Kidney tubule cell (primary cell): ENCODE measurements at places on chromosomes 16 and 17.

- DNase-seq, result no peak
These were observed 1.8 kb downstream of the PLLP start for GRCh38 chr16:57282510-57283213.

GRCh38 chr16:68274441-68274840 lies 10.1 kb downstream of the SLC7A6 start:
- DNase-seq, result no peak

GRCh38 chr16:85665373-85665740 lies 23.4 kb downstream of the GINS2 start:
- DNase-seq, result no peak

DNA sequence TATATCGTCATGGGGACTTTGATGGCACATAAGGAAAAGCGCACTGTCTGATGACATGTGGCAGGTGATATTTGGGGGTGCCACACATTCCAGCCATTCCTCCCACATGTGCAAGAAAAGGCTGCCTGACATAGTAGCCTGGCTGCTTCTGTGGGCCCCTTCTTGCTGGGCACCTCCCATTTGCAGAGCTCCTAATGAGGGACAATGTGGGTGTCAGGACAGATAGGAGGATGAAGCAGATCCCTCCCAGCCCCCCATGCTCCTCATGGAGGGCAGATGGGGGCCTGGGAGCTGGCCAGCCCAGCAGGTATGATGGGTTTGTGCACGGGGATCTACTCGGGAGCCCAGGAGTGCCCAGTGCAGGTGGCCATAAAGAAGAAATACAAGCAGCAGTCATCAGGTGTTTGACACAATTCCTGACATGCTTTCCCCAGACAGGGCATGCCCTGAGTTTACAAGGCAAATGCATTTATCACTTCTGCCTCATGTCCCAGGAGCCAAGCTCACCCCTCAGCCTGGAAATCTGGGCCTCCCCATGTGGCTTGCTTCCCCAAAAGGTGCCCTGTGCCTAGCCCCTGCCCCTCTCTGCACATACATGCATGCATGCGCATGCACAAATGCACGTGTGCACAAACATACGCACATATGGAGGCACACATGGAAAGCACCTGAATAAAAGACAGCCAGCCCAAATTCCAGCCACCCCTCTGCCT lies 260.6 kb upstream of the RPL38 start:
- DNase-seq, result no peak

DNA sequence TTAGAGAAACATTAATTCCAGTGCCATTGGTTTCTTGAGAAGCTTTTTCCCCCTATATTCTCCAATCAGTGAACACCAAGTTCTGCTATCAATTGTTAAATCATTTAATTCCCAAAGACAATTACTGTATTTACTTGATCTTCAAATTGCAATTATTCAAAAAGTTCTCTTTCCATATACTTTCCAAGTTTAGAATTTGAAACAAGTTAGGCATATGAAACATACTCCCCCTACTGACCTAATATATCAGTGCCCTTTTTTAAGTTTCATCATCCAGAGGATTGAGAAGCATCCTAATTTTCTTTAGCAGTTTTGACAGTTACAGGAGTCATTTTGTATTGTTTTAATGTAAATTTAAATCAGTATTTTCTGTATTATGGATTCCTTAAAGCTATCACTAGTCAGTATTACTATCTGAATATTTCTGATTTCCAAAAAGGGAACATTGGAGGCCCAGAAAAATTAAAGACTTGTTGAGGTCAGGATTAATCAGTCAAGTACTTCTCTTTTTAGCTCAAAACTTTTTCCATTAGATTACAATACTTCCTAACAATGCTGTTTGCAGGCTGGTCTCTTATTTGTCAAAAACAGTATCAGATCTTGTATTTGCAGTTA lies 16.3 kb downstream of the MEIOC start:
- peak; percentile 12 for DNase-seq

DNA sequence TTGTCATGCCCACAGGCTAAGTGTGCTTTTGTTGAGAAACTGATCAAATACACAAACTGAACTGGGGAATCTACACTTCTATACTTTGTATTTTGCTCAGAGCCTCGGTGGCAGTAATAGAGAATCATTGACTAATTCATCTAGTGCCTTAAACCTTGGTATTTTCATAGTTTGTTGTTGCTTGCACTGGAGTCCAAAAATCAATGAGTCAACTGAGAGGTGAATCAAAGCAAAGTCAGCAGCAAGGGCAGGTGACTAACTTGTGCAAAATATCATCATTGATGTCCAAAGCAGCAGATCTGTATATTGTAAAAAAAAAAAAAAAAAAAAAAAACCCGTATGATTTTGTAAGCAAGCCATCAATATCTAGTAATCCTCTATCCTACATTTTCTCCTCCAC lies 296.4 kb downstream of the MAP2K6 start:
- peak; percentile 73 for DNase-seq

DNA sequence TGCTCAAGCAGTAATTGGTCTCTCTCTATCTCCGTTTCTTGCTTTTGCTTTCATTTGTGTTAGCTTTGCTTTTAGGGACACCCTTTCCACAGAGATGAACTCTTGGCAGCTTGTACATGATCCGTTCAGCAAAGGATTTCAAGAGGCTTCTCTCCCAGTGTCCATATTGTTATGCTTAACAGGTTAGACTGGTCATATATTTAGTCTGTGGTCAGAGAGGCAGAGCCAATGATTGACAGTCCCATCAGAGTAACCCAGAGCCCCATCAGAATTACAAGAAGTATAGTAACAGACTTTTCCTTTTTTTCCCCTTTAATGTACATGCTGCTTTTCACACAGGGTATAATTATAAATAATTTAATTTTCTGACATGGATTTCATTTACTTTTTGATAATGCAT lies 34.4 kb downstream of the GDPD1 start:
- DNase-seq, result no peak

DNA sequence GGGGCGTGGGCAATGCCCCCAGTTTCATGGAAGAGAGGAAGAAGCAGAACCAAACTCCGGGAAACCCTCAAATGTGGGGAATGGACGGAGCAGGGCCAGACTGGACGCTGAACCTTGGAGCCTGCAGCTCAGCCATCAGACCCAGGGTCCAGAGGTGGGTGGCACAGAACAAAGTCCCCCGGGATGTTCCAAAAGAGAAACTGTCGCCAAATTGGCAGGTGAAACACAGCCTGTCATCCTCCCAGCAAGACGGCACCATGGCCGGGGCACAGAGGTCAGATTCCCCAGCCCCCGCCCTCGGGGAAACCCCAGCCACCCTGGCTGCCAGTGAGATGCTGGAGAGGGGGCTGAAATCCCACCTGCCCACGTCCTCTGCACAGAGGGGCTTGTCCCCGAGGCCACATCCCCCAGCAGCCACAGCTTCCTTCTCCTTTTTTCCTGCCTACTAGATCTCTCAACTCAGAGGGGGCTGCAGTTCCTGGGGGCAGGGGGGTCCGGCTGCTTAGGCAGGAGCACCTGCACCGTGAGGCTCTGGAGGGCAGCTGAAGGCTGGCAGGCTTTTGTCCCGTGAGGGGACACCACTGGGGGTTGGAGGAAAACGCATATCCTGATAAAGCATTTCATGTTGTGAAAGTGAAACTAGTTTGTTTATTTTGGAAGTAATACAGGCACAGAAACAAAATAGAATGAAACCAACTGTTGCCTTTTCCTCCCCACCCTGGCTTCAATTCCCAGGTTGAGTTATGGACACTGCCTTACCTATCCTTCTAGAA lies 1.2 kb upstream of the SECTM1 start:
- DNase-seq, result no peak

DNA sequence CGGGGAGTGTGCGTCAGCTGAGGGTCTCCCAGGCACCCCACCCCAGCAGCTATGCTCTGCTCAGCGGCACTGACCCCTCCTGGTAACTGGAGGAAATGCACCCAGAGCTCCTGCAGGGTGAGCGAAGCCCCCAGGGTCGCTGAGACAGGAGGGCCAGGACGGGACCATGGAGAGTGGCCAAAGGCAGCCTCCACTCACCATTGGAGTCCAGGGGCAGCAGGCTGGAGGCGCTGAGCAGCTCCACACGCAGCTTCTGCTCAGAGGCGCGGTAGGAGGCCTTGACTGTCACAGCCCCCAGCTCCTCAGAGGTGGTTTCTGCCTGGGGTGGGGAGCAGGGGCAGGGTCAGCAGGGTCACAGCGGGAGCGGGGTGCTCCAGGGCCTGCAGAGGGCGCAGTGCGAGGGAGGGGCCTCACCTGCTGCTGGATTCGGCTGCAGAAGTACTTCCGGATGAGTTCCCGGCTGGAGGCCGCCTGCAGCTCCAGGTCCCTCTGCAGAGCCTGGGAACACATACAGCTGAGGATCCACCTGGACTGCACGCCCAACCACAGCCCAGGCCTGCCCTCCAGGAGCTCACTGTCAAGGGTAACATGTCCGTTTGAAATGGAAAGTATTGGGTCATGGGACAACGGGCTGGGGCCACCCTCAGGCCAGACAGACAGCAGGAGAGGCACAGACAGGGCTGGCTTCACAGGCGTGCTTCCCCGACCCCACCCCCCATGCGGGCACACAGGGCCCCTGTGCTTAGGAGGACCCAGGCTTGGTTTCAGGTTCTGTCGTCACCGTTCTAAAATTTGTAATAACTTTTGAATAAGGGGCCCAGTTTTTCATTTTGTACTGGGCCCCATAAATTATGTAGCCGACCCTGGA lies 13.8 kb downstream of the UNC13D start:
- DNase-seq, result no peak

- peak; percentile 59 for DNase-seq
These were observed 94.8 kb upstream of the CBX4 start for GRCh38 chr17:79933863-79934652.
